ENCODE measurements at places on chromosomes 7 and 10. TPM values are rescaled to one million over a fixed set of nuclear protein-coding genes. Genes with fewer than 3 reads are reported as not detected.

Gene INA
- 0.72 TPM for total RNA-seq

Gene PAX4
- not detected for total RNA-seq

Gene PON3
- total RNA-seq = 4.3 TPM

- H3K36me3 ChIP-seq = no peaks in the 10 kb centered on the region
- no peak for DNase-seq
- H3K4me1 ChIP-seq = no peaks in the 10 kb centered on the region
- H3K4me3 ChIP-seq = no peak overlapping the region
Observed at GRCh38 chr7:115260381-115260780, 338.5 kb downstream of the MDFIC start.

GRCh38 chr10:35413985-35414861, 77.9 kb downstream of the CCNY start:
- H3K36me3 ChIP-seq = no peaks in the 10 kb centered on the region
- no peak overlapping the region for H3K4me3 ChIP-seq
- peaks cover 75% of the 10 kb centered on the region for H3K4me1 ChIP-seq
- no peak overlapping the region for H3K27ac ChIP-seq
- no peaks in the 10 kb centered on the region for H3K27me3 ChIP-seq
- DNase-seq = no peak

Gene C7orf57
- total RNA-seq = not detected

DNA sequence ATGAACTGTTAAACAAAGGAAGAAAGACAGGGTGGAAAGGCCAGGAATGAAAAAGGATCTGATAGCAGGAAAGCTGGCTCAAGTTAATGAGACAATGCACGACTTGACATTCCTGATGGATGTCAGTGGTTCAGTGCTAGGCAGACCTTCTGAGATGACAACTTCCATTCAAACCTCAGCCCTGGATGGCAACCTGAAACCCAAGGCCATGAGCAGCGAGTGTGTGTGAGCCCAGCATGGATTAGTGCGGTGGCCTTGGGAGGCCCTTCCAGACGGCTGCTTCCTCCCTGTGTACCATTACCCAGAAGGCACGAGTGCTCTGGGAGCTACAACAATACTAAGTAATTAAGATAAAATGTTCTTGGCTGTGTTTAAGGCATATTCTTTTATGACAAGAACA, 18.8 kb downstream of the TRIL start:
- no peaks in the 10 kb centered on the region for H3K27me3 ChIP-seq
- H3K36me3 ChIP-seq = no peaks in the 10 kb centered on the region
- no peak overlapping the region for H3K4me3 ChIP-seq
- no peaks in the 10 kb centered on the region for H3K4me1 ChIP-seq
- no peak for DNase-seq
- H3K27ac ChIP-seq = no peak overlapping the region

Gene AQP1
- total RNA-seq = 78.8 TPM

GRCh38 chr10:80486785-80487420, 32.8 kb downstream of the TSPAN14 start:
- H3K27ac ChIP-seq = no peak overlapping the region
- peak; percentile 9 for DNase-seq
- no peak overlapping the region for H3K4me3 ChIP-seq
- peaks cover 36% of the 10 kb centered on the region for H3K36me3 ChIP-seq

Gene NME8
- total RNA-seq = not detected

Gene SCIN
- 46.6 TPM for total RNA-seq

- no peaks in the 10 kb centered on the region for H3K27me3 ChIP-seq
- H3K4me1 ChIP-seq = no peaks in the 10 kb centered on the region
- no peak overlapping the region for H3K27ac ChIP-seq
- DNase-seq = no peak
- H3K36me3 ChIP-seq = no peaks in the 10 kb centered on the region
Observed at GRCh38 chr7:132009778-132010177, 453.4 kb upstream of the PODXL start.

Gene HYCC1
- 23.9 TPM for total RNA-seq
